Activated CD8-positive, alpha-beta memory T cell treated with anti-CD3 and anti-CD28 coated beads for 1 hour (primary cell): ENCODE measurements at places on chromosomes 2 and 18.
A peak's percentile ranks its signal among the peaks of the same experiment; 100 is the strongest.

DNA sequence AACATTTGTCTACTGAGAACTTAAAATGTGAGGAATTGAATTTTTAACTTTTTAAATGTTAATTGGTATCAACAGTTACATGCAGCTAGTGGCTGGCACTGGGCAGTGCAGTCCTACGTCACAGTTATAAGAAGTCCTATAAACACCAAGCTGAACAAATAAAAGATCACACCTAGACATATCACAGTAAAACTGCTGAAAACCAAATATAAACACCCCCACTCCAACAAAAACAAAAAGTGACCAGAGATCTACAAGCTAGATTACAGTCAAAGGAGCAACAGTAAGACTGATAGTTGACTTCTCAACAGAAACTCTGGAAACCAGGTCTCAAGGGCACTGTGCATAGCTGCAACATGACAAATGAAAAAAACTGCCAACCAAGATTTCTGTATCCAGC is 19.4 kb downstream of the TLK1 start:
- DNase-seq, result no peak

- DNase-seq, result no peak
Measured at GRCh38 chr2:18487106-18487913, 73.1 kb downstream of the RDH14 start.

DNA sequence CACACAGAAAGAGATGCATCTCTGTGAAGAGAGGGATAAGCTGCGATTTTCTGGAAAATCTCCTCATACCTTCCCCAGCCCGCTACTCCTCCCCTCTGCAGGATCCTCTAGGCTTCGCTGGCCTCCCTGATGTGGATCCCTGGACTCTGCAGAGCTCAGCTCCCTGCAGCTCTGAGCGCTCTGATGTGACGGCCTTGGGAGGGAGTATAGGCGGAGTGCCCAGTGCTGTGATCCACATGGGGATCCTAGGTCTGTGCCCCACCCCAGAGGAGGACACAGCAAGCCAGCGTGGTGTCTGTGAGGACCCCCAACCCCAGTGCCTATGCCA is 111.0 kb downstream of the GYPC start:
- no peak for DNase-seq

- no peak for DNase-seq
Measured at GRCh38 chr2:88227446-88227845, 57.3 kb downstream of the THNSL2 start.

- no peak for DNase-seq
Measured at GRCh38 chr2:219122202-219122980, 38.2 kb downstream of the NHEJ1 start.

DNA sequence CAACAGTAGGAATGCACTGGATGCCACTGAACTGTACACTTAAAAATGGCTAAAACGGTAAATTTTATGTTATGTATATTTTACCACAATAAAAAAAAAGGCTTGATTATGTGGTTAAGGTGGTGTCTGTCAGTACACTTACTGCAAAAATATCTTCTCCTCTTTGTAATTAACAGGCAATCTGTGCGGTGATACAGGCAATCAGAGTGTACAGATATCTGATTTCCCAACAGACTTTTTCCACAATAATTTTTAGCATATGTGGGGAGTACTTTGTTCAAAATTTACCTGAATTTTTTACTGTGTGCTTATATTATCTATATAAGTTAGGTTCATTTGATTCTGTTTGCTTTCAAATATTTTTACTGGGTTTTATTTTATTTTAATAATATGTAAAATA is 175.0 kb upstream of the PGAP1 start:
- DNase-seq, result no peak

GRCh38 chr2:769771-770170 is 92.6 kb upstream of the TMEM18 start:
- no peak for DNase-seq

DNA sequence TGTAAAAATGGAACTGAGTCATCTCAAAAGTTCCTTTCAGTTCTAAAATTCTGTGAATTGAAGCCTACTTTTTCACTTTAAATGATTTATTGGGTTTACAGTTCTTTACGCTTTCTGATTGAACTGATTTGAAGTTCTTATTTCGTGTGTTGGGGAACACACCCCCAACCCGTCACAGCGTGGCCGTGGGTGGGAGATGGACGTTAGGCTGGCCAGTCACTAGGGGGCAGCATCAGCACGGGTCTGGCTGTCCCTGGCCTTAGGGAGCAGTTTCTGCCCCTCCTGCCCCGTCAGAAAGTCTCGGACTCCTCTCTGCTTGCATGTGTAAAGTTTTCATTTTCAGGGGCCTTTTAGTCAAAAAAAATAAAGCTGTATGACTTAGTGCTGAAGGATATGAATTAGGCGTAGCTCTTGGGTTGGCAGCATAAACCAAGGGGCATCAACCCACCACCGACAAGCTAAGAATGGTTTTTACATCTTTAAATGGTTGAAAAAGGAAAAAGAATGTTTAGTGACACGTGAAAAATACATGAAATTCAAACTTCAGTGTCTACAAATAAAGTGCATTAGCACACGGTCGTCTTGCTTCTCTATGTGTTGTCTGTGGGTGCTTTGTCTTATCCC is 63.4 kb downstream of the ZCCHC2 start:
- peak; percentile 22 for DNase-seq

- no peak for DNase-seq
Measured at GRCh38 chr2:28764909-28765711, 13.5 kb downstream of the PPP1CB start.

GRCh38 chr18:58727776-58728500 is 56.7 kb downstream of the MALT1 start:
- DNase-seq, result no peak

DNA sequence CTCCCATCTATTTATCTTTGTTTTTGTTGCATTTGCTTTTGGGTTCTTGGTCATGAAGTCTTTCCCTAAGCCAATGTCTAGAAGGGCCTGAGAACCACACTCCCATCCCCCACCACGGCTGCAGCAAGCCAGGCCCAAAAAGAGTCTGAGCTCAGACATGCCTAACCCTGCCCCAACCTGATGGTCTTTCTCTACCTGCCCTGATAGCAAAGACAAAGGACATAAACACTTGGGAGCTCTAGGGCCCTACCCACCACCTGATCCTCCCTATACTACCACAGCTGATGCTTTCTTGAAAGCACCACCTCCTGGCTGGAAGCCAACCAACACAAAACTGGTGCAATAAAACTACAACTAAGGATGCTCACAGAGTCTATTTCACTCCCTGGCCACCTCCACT is 233.4 kb downstream of the WDR7 start:
- no peak for DNase-seq
